Right cardiac atrium (tissue), 5 donors: ENCODE measurements at places on chromosomes 16 and 17.
A peak's percentile ranks its signal among the peaks of the same experiment; 100 is the strongest.

DNA sequence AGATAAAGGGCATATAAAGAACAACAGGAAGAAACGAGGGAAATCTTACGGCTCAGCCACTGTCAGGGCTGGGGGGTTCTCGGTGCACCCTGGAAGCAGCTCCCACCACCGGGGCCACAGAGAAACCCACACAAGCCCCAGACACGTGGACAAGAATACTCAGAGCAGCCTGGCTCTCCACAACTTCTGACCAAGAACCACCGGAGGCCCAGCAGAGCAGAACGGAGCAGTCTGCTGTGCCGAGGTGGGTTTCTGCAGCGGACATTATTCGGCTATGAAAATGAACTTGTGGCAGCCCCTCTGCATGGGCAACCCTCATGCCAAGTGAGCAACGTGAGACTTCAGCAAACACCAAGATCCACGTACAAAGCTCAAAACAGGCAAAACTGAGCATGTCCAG, 6.8 kb downstream of the DNASE1 start:
- DNase-seq = no peak

GRCh38 chr17:68289936-68290267, 1.0 kb downstream of the SLC16A6 start:
- DNase-seq = no peak

- DNase-seq = no peak
Observed at GRCh38 chr16:19393226-19394111, 24.2 kb upstream of the TMC5 start.

DNA sequence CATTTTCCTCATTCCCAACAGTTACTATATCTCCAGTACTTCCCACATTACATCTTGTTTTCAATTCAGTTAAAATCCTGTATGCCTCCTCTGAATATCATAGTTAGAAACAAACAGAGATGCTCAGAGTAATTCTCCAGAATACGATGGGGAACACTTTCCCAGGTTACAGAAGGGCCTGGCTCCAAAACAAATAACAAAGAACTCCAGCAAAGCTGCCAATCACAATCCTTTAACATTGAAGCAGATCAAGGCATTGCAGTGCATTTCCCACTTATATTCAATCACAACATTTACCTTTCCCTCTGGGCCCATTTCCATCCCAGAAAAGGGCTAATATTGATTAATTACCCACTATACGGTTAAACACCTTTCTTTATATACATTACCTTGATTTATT, 29.4 kb upstream of the PMFBP1 start:
- no peak for DNase-seq

- DNase-seq = peak; percentile 32
Observed at GRCh38 chr17:51372345-51373004, 112.1 kb downstream of the UTP18 start.

- DNase-seq = no peak
Observed at GRCh38 chr16:57754354-57755060, 18.9 kb downstream of the KATNB1 start.

DNA sequence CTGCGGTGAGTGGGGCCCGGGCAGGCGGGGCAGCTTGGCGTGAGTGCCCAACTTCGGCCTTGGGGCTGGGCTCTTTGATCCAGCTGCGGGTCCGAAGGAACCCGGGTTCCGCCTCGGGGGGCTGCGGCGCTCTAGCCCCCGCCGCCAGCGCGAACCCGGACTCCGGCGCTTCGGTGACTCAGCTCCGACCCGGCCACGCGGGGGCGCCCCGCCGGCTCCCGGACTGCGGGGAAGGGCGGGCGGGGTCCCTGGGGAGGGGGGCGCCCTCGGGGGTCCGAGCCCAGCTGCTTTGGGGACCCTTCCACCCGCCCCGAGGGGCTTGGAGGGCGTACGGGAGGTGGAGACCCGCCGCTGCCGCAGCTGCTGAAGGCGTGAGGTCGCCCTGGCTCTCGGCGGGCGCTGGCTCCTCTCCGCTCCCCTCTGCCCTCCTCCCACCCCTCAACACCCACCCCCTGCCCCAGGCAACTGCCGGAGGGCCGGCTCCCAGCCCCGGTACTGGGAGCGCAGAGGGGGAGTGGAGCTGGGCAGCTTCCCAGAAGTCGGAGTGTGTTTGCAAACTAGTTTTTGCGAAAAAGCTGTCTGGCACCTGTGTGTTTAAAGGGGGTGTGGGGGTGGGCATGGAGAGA, 516 bp downstream of the CPNE2 start:
- peak; percentile 47 for DNase-seq

GRCh38 chr17:64531955-64532371, 25.2 kb downstream of the CEP95 start:
- no peak for DNase-seq

- DNase-seq = no peak
Observed at GRCh38 chr17:20154286-20155000, 145.3 kb downstream of the SPECC1 start.

DNA sequence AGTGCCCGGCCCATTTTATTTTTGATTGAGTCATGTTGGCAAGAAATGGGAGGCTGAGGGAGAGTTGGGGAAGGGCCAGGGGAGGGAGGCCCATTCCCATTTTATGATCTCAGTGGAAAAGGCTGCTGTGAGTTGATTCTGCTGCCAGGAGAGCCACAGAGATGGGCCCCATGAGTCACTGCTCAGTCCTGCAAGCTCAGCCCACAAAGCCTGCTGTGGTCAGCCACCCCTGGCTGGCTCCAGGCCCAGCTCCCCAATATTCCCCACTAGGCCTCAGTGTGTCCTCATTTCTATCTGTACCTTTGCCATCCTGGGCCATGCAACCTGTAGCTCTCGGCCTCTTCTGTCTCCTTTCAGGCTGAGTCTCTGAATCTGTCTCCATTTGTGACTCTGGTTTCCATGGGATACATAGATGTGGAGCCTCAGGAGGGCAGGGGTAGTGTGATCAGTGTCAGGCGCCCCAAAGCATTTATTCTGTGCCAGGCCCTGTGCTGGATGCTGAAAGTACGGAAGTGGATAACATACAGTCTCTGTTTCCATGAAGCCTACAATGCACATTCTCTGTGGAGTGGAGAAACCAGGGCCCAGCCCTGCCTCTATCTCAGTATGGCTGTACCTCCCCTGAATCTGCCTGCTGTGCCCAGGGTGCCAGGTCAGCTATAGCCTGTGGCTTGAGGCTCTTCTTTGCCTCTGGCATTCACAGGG, 1.9 kb upstream of the PLEKHG4 start:
- peak; percentile 77 for DNase-seq

- no peak for DNase-seq
Observed at GRCh38 chr17:80219763-80220053, 425 bp downstream of the SGSH start.

- no peak for DNase-seq
Observed at GRCh38 chr16:89105599-89106151, 12.0 kb downstream of the ACSF3 start.

GRCh38 chr16:22948603-22949368, 134.8 kb downstream of the HS3ST2 start:
- DNase-seq = peak; percentile 63

DNA sequence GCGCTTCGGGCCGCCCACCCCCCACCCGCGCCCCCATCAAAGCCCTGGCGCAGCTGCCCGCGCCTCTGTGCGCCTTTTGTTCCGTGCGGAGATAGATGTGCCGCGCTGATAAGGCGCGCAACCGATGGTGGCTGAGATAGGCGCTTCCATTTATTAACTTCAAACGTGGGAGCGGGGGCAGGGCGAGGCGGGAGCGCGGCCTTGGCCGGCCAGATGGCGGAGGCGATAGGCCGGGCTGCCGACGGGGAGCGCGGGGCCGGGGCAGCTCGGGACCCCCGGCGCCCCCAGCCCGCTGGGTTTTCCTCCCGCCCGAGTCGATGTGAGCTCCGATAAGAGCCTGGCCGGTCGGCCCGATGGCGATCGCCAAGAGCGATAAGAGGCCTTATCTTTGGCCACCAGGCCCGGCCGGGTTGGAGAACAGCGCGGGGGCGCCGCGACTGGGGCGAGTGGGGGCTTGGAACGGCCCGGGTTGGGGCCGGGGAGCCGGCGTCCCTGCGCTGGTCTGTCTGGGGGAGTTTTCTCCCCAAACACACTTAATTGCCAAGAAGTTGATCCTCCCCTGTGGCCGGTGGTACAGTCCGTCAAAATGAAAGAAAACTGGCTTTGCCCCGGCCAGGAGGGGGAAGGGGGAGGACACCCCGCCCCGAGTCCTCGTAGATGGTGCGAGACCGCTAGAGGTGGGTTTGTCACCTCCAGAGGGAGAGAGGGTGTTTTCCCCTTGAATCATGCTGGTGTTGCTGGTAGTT, 2.7 kb downstream of the ZFPM1 start:
- peak; percentile 53 for DNase-seq

GRCh38 chr17:50180620-50181019, 14.8 kb downstream of the SGCA start:
- DNase-seq = peak; percentile 32

DNA sequence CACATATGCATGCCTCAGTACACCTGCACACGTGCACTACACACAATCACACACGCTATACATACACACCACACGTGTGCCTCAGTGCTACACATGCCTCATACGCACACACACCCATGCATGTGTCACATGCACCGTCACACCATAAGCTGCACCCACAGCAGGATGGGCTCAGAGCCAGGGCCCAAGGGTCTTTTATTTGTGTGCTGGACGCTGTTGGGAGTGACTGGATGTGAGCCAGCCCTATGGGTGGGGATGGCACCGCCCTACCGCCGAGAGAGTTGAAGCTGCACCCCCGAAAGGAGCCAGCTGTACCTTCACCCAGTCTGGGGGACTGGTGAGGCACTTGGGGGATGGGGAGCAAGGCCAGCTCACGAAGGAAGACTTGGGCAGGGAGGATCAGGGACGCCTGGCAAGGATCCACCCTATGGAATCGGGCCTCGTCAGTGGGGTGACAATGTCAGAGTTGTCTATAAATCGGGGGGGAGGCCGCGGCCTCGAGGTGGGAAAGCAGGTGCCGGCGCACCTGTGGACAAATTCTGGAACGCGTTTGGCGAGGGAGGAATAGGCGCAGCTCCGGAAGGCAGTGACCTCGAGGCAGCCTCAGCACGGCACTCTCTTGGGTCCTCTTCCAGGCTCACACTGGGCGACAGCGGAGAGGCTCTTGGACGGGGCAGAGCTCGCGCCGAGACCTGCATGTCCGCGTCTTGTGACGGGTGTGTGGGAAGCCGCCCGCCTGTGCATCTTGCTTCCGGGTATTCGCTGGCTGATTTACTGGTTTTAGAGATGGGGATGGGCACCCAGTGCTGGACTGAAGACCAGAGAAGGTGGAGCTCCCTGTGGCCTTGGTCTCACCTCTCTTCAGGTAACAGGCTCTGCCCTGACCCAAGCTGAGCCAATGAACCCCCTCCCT, 7.3 kb downstream of the RGS11 start:
- no peak for DNase-seq

DNA sequence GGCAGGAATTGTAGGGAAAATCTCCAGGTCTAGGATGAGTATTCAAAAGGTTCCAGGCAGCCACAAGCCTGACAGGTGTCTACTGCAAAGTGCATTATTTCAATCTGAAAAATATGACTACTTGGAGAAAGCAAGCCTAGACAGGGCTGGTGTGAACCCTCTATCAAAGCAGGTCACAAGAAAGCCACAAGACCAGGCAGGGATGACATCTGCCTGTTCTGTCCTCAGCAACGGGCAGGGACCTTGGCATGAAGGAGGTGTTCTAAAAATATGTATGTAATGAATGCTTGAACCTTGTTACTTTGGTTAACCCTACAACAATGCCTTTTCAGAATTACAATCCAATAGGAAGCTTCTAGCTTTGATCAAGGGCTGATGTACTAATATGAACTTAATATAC, 1.2 kb upstream of the COX6A2 start:
- DNase-seq = no peak

GRCh38 chr17:72254808-72255449, 134.1 kb downstream of the SOX9 start:
- DNase-seq = no peak

GRCh38 chr16:30605158-30605557, 5.0 kb downstream of the ZNF689 start:
- DNase-seq = no peak

DNA sequence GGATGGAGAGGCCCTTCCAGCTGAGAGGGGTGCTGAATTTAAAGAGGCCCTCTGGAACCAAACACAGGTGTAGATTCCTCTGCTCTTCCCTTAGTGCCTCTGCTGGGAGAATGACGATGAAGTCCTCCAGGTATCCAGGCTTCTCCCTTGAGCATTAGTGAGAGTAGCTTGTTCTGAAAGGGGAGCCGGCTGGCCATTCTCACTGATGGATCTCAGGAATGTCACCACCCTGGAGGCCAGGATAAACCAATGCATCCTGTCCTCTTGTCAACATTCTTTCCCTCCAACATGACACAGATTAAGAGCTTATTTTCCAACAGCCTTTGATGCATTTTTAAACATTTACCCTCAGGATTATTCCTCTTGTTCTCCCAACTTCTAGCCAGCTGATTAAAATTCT, 325.5 kb downstream of the CA10 start:
- no peak for DNase-seq

DNA sequence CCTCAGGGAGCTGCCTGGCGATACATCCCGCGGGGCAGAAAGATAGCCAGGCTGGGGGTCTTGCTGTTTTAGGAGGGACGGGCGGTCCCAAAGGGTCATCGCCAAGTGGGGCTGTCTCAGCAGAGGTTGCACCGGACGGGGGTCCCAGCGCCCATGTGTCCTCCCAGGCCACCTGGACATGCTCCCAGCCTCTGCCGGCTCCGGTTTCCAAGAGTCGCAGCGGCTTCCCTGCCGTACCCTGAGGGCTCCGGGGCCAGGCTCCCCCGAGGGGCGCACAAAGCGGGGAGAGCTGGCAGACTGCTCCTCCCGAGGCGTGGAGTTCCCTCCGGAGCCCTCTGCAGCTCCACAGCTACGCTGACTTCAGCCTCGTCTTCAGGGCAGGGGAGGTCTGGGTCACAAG, 1.2 kb downstream of the TRARG1 start:
- DNase-seq = no peak
